ENCODE measurements at places on chromosomes 3 and 15.

GRCh38 chr3:27456554-27456953 is 27.6 kb downstream of the SLC4A7 start:
- DNase-seq: no peak

DNA sequence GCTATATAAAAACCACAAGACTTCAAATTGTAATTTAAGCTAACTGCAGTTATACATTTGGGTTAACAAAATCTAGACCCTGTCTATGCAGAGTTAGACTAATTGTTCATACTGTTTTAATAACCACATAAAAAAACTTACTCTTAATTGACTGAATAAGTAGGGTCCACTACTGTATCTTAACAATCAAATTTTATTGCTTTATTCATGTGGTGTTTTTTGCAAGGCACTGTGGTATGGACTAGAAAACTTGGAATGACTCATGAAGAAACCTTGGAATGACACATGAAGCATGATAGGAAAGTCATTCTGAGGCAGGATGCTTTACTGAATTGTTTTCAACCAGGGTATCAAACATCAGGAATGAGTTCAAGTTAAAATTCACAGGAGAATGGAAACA is 2.3 kb downstream of the SERP1 start:
- no peak for DNase-seq

- no peak for DNase-seq
Measured at GRCh38 chr3:41044523-41044922, 154.8 kb upstream of the CTNNB1 start.

GRCh38 chr15:55348281-55348778 is 29.3 kb downstream of the PIGB start:
- no peak for DNase-seq

- no peak for DNase-seq
Measured at GRCh38 chr3:116444819-116445310, 422 bp downstream of the LSAMP start.

- DNase-seq: no peak
Measured at GRCh38 chr3:172261054-172261453, 187.2 kb downstream of the GHSR start.

DNA sequence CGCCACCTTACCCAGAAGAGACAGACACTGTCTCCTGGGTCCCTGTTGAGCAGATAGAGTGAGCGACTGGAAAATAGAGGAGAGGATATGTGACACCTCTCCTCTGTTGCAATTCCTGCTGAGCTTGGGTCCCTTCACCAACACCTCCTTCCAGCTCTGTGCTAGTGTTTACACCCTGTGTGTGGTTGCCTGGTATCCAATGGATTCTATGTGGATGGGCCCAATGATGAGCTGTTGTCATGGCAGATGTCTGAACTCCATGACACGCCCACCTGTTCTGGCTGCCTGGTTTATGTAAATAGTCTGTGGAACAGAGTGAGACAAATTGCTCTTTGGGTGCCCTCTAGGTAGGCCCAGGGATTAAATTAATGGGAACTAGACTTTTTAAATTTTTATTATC is 23.7 kb downstream of the RBM5 start:
- no peak for DNase-seq
